ENCODE measurements at places on chromosomes 6 and 20.

DNA sequence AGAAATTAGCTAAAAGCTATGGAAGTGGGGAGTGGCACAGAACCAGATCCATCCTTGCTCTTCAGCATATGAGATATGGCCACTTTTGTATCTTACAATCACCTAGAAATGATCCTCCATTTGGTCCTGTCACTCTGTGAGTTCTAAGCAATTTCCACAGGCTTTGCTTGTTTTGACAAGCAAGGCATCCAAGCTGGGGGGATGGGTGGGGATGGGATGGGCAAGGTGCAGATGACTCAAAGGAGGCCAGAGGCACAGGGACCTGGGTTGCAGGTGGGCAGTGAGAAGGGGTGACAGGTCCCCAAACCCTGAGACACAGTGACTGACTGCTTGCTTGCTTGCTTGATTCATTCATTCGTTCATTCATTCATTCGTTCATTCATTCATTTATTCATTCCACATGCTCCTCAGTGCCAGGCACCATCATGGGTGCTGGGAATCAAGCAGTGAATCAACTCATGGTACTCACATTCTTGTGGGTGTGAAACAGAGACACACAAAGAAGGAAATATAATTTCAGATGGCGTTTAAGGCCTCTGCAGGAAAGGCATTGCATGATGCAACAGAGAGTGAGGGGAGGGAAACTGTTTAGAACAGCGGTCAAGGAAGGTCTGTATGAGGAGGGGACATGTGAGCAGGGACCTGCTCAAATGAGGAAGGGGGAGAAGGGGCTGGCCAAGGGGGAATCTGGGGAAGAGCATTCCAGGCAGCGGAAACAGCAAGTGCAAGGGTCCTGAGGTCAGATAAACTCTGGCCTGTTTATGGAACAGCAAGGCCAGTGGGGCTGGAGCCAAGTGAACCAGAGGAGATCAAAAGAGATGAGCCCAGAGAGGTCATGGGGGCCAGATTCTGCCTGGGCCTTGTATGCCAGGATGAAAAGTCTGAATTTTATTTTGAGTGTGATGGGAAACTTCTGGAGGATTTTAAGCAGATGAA is 3.4 kb downstream of the KCNB1 start:
- no peak for DNase-seq

DNA sequence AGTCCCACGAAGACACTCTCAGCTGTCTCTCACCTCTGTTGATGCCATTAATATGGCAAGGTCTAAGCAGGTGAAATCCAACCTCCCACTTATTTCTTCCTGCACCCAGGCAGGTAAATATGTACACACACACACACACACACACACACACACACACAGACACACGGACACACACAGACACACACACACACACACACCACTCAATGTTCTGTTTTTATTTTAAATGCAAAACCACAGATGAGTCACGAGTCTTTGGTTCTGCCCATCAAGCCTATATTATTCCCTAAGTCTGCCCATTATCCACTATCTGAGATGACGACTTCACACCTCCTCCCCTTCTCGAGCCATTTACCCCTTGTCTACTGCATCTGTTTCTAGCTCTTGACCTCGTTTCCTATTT is 344.7 kb downstream of the CDH26 start:
- DNase-seq = no peak

DNA sequence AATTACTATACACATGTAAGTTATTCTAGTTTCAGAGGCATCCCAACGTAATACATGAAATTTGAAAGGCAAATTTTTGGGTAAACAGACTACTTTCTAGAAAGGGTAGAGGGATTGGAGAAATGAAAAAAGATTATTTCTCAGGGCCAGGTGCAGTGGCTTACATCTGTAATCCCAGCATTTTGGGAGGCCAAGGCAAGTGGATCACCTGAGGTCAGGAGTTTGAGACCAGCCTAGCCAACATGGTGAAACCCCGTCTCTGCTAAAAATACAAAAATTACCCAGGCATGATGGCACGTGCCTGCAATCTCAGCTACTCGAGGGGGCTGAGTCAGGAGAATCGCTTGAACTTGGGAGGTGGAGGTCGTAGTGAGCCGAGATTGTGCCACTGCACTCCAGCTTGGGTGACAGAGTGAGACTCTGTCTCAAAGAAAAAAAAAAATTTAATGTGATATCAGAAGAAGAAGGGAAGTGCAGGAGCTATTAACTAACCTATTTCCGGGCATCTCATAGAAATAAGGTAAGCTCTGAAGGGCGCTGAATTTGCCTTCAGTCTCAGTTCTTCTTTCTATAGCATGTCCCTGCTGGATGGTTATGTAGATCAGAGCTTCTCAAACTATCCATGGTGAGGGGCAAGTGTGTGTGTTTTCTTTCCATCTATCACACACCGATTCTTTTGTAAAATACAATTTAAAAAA is 100.3 kb upstream of the MTHFD1L start:
- DNase-seq = peak; percentile 46

- DNase-seq = no peak
These were observed 33.3 kb downstream of the SUN5 start for GRCh38 chr20:32970973-32971300.

- DNase-seq = no peak
These were observed 129.0 kb upstream of the SGK1 start for GRCh38 chr6:134446896-134447295.

Measured in NCI-H1048 (cell line).